Gastroesophageal sphincter (tissue), 4 donors: ENCODE measurements at places on chromosomes 6 and 20. TPM values are rescaled to one million over a fixed set of nuclear protein-coding genes. Genes with fewer than 3 reads are reported as not detected.

GRCh38 chr6:49966334-49966733 lies 2.4 kb upstream of the DEFB114 start:
- no peak for ATAC-seq

- ATAC-seq = no peak
These were observed 105.5 kb downstream of the NRSN1 start for GRCh38 chr6:24231438-24231977.

DNA sequence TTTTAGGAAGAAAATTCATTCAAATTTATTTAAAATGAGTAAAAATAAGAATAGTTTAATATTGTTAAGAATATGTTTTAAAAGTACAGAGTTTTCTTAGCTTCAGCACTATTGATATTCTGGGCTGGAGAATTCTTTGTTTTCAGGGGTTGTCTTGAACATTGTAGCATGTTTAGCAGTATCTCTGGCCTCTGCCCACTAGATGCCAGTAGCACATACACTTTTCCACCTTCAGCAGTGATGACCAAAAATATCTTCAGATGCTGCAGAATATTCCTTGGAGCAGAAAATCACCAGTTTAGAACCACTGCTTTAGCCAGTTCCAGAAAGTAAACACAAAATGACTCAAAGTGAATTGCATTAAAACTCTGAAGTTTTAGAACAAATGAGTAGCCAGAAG lies 19.4 kb upstream of the SDHAF4 start:
- ATAC-seq = no peak

- no peak for ATAC-seq
These were observed 14.3 kb downstream of the RIMS1 start for GRCh38 chr6:71900642-71901041.

DNA sequence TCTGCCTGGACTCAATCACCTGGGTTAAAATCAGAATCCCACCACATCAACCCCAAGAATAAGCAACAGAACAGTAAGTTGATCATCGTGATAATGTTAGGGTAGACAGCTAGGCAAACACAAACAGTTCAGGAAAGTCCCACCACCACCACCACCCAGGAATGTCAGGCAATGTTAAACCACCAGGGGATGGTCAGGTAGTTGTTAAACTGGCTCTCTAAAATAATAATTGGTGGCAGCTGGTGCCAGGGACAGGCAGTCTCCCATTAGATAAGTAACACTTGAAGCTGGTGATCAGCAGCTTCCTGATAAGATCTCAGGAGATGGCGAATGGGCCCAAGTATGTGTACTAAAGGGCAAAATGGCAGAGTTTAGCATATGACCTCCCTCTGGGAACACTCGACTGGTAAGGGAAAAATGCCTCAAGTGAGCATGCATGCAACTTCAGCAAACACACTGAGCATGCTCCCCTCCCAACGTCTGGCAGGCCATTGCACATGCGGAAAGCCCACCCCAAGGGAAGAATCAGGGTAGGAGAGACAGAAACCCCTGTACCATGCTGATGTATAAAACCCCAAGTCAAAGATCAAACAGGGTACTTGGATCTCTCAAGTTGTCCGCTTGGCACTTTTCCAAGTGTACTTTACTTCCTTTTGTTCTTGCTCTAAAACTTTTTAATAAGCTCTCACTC lies 66.6 kb downstream of the IPCEF1 start:
- no peak for ATAC-seq

DNA sequence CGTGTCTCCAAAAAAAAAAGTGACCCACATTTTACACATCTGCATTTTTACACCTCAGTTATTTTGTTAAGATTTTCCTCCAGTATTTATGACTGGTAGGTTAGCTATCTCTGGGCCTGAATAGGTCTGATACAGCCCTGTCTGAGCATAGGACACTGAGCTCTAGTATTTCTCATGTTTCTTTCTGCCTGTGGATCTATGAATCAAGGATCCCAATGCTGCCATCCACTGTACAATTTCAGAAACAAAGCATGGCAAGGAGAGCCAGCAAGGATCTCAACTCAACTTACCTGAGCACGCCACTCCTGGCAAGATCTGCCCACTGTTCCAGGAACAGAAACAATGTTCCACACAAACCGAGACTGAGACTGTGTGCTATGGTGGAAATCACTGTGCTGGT lies 36.4 kb upstream of the ENPP5 start:
- ATAC-seq = no peak

DNA sequence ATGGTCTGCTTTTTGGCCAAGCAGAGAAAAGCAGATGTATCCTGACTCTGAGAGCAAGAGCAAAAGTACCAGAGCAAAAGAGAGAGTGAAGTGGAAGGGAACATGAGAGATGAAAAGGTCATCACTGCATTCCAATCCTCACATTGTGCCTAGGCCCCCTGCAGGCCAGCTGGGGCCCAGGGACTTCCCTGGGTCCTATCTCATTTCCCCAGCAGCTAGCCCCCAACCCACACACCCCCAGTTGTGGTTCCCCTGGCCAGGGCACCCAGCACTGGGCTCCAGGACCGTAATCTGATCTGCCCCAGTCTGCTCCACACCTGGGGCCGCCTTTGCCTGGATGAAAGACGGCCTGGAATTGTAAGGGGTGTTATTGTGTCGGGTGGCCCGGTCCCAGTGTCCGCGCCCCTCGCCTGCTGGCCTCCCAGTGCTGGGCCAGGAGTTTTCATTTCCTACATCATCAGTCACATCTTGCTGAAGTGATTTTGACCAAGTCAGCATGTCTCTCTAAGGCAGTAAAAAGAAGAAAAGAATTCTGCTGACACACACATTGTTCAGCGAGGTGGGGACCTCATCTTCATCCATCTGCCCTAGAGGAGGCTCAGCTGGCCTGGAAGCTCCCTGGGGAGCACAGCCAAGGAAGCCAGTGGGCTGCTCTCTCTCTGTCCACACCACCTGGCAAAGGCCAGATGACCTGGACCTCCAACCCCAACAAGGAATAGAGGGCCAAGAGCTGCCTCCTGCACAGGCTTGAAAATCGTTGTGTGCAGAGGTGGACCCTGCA lies 4.0 kb upstream of the BMP7 start:
- no peak for ATAC-seq

- no peak for ATAC-seq
These were observed 241.2 kb upstream of the TAB2 start for GRCh38 chr6:149076355-149076734.

GRCh38 chr20:23362392-23363256 lies 642 bp downstream of the GZF1 start:
- ATAC-seq = no peak

DNA sequence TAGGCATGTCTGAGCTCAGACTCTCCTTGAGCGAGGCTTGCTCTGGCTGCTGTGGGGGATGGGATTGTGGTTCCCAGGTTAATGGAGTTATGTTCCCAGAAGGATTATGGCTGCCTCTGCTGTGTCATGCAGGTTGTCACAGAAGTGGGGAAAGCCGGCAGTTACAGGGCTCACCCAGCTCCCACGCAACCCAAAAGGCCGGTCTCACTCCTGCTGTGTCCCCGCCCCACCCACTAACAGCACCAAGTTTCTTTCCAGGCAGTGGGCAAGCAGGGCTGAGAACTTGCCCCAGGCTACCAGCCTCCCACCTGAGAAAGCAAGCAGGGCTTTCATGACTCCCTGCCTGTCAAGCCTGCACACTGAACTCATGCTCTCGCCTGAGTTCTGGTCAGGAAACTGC lies 750.5 kb downstream of the FRK start:
- ATAC-seq = no peak

DNA sequence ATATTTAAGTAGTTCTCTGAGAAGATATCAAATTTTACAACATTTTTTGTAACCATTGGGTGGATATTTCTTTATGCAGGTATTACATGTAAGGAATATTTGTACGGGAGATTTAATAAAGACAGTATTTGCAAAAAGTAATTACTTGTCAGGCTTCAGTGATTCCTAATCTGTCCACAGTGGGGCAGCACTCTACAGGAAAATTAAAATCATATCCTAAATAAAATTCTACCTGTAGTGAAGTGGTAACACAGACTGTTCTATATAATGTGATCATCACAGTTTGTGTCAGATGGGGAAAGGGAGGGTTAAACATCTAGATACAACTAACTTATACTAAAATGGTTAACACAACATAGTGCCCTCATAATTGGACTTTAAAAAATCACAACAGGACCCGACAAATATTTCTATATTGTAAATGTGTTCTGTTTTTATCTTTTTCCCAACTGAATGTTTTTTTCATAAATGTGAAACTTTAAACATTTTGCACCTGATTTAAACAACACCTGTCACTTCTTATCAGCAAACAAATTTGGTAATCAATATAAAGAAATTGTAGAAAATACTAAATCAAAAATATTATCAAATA lies 145.6 kb upstream of the MANEA start:
- no peak for ATAC-seq

DNA sequence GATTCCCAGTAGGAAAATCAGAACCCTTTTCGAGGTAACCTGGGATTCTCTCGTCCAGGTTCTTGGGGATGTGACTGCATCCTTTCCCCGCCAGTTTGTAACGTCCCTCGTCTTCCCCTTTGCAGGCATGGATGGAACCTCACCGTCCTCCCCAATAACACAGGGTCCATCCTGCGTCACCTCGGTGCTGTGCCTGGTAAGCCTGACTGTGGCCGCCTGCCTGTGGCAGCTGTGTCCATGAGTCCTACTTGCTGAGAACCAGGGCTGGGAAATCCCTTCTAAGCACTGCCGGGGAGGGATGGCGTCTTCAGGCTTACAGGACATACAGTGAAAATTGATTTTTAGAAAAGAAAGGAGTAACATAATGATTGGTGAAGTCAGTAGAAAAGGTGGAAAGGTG lies 155.6 kb downstream of the DTNBP1 start:
- ATAC-seq = no peak

DNA sequence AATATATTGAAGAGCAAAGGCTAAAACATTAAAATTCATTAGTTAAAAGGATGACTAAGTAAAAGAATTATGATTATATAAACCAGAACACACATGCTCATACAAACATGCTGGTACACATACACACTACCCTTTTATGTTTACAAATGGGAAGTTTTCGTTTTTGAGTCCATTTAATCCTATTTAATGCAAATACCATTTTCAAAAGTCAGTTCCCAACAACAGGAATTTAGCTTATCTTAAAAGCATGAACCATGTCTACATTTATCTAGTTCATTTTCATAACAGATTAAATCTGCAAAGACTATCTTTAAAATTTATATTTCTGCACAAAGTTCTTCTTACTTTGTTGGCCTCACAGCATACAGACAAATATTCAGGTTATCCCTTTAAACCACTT lies 42.5 kb downstream of the MAN1A1 start:
- ATAC-seq = no peak

GRCh38 chr6:113596387-113597230 lies 260.5 kb upstream of the MARCKS start:
- no peak for ATAC-seq

GRCh38 chr6:14987490-14987889 lies 258.4 kb upstream of the JARID2 start:
- ATAC-seq = no peak

DNA sequence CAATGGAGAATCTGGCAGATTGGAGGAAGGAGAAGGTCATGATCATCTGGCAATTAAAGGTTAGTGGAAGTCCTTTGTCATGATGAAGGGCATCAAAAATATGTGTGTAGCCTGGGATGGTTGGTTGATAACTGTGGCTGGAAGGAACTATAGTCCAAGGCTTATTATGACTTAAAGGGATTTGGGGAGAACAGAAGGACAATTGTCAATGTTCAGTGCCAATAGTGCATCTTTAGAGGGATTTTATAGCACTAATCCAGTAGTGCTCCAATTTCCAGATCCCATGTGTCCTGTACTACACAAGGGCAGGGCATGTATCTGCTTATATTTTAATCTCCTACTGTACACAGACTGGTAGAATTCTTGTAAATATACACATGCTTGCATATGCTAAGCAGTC lies 5.0 kb upstream of the ZBTB24 start:
- ATAC-seq = no peak

DNA sequence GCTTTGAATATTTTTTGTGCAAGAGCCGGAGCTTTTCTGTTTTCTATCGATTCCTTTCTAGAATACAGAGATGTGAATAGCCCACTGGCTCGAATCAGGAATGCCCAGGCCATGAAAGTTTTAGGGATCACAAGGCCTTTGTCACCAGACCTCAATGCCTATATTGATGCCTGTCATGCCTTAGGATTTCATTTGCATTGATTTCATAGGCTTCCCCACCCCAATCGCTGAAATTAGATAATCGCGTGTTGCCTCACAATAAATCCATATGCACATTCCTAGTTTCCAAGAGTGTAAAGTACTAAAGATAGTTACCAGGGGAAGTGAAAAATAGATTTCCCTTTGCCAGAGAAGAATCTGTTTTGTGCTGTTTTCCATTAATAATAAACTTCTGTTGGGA lies 150.8 kb downstream of the SASH1 start:
- ATAC-seq = no peak

DNA sequence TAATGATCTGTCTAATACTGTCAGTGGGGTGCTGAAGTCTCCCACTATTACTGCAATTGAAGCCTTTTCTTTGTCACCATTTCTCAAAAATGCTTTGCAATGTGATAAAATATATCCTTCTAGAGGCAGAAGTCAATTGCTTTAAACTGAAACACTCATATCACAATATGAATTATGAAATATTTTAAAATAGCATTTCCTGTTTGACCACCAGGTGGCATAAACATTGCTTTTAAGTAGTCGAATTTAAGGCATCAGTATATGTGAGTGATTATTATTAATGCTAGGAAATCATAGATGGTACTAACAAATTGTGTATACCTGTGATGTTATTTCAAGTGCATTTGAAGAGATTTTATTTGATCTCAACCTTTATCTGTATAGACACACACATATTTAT lies 87.5 kb downstream of the MEI4 start:
- no peak for ATAC-seq

Gene NOX3
- not detected for total RNA-seq

Gene KHDC1L
- not detected for total RNA-seq

Gene HLA-DPA1
- 125 TPM for total RNA-seq

Gene PKHD1
- total RNA-seq = under 0.01 TPM

Gene HNF4A
- total RNA-seq = not detected

Gene CFAP206
- not detected for total RNA-seq

Gene NNAT
- 7.0 TPM for total RNA-seq

Gene HLA-DMA
- total RNA-seq = 43.8 TPM

Gene WFDC10B
- not detected for total RNA-seq

Gene HLA-DRB1
- 30.8 TPM for total RNA-seq

Gene LY6G5C
- total RNA-seq = not detected

Gene FGD2
- total RNA-seq = 26.5 TPM

Gene PMEPA1
- 47.5 TPM for total RNA-seq

Gene FOXA2
- total RNA-seq = not detected

Gene DLL1
- 11.8 TPM for total RNA-seq
